ENCODE measurements at places on chromosomes 7 and 10. TPM values are rescaled to one million over a fixed set of nuclear protein-coding genes. Genes with fewer than 3 reads are reported as not detected.

The FAS gene
- 62.5 TPM for total RNA-seq

The FAM180A gene
- 28.9 TPM for total RNA-seq

The YKT6 gene
- total RNA-seq = 95.2 TPM

The TEX36 gene
- total RNA-seq = not detected

The OR2A42 gene
- not detected for total RNA-seq

The STAMBPL1 gene
- total RNA-seq = 11.6 TPM

The KNDC1 gene
- total RNA-seq = under 0.01 TPM

The PRSS37 gene
- not detected for total RNA-seq

The GRID1 gene
- total RNA-seq = not detected

The PIK3AP1 gene
- total RNA-seq = 0.36 TPM

The PIP gene
- total RNA-seq = not detected

The NPTX2 gene
- 2.4 TPM for total RNA-seq

The CASTOR2 gene
- total RNA-seq = 24.8 TPM

The BTBD16 gene
- total RNA-seq = not detected

The CUBN gene
- total RNA-seq = 0.88 TPM

The DENND2A gene
- 0.36 TPM for total RNA-seq

The DPYSL4 gene
- total RNA-seq = 0.72 TPM

The KLF14 gene
- total RNA-seq = not detected

The PRXL2A gene
- total RNA-seq = 5.1 TPM

The CRHR2 gene
- total RNA-seq = not detected

The SPDYE1 gene
- total RNA-seq = not detected

The CNTNAP2 gene
- 7.6 TPM for total RNA-seq

The TAS2R41 gene
- total RNA-seq = not detected

The CALML3 gene
- total RNA-seq = not detected

The GNAT3 gene
- not detected for total RNA-seq

Measured in osteoblast (primary cell).